ENCODE measurements at places on chromosomes 7 and 10.

DNA sequence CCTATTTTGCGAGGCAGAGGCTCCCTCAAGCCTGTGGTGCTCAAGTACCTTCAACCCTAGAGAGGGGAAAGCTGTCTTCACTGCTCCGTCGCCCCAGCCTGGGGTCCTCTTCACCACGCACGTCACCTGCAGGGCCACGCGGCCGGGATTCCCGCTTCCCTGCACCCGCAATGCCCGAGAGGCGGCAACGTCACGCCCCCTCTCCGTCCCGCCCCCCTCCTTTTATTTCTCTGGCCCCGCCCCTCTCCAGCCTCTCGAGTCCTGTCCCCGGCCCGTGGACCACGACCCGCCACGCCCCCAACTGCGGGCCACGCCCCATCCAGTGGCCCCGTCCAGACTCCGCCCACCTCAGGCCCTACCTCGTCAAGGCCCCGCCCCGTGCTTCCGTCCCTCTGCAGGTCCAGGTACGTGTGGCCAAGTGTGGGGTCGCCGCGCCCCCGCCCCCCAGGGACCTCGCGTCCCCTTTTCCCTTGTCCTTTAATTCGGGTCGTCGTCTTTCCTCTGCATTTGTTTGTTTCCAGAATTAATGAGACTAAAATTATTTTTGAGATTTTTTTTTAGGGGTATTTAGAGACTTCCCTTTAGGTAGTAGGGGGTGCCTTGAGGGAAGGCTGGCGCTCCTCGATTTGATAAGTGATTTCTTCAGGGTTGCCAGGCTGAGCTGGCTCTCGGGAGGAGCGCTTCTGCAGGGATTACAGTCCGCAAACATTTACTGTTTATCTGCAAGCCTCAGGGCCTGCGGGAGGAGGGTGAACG lies 69.8 kb upstream of the BAIAP2L1 start:
- peaks cover 21% of the 10 kb centered on the region for H3K27me3 ChIP-seq
- no peak overlapping the region for H3K4me3 ChIP-seq
- peak; percentile 60 for DNase-seq
- no peaks in the 10 kb centered on the region for H3K36me3 ChIP-seq
- H3K4me1 ChIP-seq = peaks cover 4% of the 10 kb centered on the region
- H3K27ac ChIP-seq = no peak overlapping the region

DNA sequence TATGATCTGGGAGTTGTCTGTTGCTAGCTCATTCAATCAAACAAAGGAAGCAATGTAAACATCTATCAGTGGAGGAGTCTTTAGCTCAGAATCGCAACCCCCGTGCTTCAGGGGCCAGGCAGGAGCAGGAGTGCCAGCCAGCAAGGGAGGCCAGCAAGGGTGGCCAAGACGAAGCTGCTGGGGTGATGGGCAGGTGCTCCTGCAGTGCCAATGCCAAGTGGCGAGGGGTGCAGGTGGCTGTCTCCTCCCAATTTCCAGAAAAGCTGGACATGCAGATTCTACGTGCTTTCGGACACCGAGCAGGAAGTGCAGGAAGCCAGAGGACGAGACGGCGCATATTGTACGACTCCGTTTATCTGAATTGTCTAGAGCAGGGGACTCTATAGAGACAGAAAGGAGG lies 48.1 kb upstream of the EBF3 start:
- H3K4me1 ChIP-seq = no peaks in the 10 kb centered on the region
- peaks cover 7% of the 10 kb centered on the region for H3K27me3 ChIP-seq
- H3K36me3 ChIP-seq = no peaks in the 10 kb centered on the region
- no peak overlapping the region for H3K4me3 ChIP-seq

- H3K4me1 ChIP-seq = no peaks in the 10 kb centered on the region
- H3K36me3 ChIP-seq = no peaks in the 10 kb centered on the region
- H3K27ac ChIP-seq = no peak overlapping the region
These were observed 8.1 kb downstream of the PDE1C start for GRCh38 chr7:32062150-32062549.

DNA sequence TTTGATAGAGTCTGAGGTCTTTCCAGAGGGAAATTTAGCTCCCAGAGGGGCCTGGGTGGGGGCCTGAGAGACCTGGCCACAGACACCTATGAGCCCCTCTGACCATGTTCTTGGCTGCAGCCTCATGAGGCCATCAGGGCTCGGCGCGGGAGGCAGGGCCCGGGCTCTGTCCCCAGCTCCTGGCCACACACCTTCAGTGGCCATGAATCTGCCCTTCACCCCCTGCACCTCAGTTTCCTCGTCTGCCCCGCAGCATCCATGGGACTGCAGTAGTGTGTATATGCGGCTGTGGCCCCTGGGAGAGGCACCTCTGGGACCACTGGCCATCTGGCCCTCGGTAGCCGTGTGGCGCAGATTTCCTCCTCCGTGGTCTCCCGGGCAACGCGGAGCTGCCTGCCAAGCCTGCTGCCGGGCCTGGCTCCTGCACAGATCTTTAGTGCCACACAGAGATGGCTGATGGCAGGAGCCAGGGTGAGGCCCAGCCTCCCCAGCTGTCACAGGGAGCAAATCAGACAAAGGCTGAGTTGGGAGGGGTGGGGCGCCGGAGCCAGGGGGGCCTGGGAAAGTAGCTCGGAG lies 23.6 kb upstream of the ADCYAP1R1 start:
- DNase-seq = no peak
- no peaks in the 10 kb centered on the region for H3K36me3 ChIP-seq
- peaks cover 8% of the 10 kb centered on the region for H3K4me1 ChIP-seq
- peaks cover 2% of the 10 kb centered on the region for H3K27me3 ChIP-seq

All from activated CD4-positive, alpha-beta T cell treated with anti-CD3 and anti-CD28 coated beads for 36 hours (primary cell).